ENCODE measurements at places on chromosomes 1 and 21.

- DNase-seq = no peak
These were observed 288.7 kb upstream of the NRIP1 start for GRCh38 chr21:15353546-15353945.

GRCh38 chr1:1229770-1230169 lies 2.0 kb downstream of the SDF4 start:
- DNase-seq = no peak

- no peak for DNase-seq
These were observed 5.2 kb upstream of the PIGR start for GRCh38 chr1:206951318-206952100.

DNA sequence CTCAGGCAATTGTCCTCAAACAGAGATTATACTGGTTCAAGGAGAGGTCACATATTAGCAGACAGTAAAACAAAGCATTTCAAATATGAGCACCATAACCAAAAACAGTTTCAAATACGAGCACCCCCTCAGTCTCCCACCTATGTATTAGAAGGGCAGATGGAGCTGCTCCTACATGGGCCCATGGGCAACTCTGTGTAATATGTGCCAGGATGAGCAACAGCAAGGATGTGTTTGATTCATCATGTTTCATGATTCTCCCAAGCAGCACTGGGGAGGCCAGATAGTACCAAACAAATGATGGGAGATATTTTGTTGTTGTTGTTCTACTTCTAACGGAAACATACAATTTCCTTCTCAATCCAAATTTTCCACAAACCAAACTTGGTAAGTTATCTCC lies 8.9 kb downstream of the ADSS2 start:
- no peak for DNase-seq

GRCh38 chr1:151549199-151549598 lies 9.1 kb downstream of the TUFT1 start:
- DNase-seq = no peak

DNA sequence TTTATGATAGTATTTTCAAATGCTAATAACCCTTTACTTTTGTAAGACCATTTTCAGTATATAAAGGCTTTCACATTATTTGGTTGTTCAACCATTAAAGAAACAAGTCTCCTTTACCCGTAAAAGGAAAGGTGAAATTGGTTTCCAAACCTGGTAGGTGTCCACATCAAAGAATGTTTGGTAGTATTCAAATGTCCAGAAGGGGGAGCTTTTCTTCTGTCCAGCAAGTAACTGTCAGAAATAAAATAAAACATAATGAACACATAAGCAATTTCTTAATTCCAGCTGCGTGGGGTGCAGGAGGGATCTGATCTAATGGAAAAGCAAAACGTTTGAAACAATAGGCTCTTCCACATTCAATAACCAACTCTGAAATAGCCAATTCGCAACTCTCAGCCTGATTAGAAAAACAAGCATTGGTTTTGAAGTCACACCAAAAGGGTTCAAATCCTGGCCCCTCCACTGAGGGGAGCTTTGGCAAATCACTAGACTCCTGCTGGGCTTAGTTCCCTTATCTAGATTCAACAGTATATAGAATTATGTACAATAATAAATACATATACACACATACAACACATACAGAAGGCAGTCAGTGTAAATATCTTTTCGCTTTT lies 11.0 kb downstream of the YIPF1 start:
- no peak for DNase-seq

DNA sequence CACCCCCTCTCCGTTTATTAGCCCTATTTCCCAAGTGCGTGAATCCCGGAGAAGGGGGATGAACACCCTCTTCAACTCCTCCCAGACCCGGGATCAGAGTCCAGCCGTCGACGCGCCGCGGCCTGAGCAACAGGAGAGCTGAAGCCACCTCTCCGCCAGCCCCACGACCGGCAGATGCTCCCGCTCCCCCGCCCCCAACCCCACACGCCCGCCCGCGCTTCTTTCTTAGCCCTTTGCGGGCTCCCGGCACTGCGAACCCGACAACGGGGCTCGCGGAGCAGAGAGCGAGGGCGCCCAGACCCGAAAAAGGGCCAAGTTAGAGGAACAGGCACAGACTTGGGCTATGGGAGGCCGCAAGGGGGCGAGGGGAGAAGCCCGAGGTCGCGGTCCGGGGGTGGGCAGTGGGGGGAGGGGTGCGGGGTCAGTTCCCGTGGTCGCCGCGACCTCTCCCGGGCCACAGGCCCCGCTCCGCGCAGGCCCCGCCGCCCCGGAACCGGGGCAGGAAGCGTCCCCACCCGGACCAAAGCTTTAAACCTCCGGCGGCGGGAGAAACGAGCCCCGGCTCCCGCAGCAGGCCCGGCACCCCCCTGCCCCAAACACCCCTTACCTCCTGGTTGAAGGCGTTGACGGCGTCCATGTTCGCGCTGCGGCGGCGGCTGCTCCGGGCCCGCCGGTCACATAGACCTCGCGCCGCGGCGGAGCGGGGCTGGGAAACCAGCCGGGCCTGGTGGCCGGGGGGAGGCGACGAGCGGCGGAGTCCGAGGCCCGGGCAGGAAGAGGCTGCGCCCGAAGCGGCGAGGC lies 662 bp downstream of the SCAF4 start:
- DNase-seq = no peak

DNA sequence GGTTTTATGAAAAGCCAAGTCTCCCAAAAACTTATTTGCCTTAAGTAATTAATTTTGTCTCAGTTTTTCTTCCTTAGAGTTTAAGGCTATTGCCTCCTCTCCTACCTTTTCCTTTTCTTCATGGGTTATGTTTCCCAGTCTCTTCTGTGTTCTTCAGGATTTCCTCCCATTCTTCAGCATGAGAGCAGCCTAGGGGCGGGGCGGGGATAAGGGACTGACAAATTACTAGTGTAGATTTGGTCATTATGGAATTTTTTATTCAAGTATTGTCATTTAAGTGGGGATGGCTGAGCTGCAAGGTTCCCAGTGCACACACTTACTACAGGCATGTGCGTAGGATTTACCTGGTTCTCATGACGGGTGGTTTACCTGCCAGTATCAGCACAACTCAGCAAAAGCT lies 35.2 kb upstream of the PIGV start:
- DNase-seq = no peak

GRCh38 chr1:109960745-109961094 lies 23.8 kb upstream of the AHCYL1 start:
- DNase-seq = no peak

- no peak for DNase-seq
These were observed 59.7 kb upstream of the CD34 start for GRCh38 chr1:207970329-207971233.

DNA sequence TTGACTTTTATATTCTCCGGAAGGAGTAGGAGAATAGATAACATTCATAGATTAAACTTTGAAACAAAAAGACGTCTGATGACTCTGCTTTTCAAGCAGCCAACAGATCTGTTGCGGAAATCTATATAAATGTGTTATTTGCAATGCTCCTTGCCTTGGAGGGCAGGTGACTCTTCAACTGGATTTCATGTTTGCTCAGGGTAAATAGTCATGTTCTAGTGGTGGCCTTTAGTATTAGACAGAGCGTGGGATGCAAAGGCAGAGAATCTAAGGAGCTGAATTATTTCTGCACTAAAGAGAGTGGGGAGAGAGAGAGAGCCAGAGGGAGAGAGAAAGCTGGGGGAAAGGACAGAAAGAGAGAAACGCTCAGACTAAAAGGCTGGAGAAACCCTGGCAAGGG lies 454.3 kb downstream of the AJAP1 start:
- DNase-seq = no peak

DNA sequence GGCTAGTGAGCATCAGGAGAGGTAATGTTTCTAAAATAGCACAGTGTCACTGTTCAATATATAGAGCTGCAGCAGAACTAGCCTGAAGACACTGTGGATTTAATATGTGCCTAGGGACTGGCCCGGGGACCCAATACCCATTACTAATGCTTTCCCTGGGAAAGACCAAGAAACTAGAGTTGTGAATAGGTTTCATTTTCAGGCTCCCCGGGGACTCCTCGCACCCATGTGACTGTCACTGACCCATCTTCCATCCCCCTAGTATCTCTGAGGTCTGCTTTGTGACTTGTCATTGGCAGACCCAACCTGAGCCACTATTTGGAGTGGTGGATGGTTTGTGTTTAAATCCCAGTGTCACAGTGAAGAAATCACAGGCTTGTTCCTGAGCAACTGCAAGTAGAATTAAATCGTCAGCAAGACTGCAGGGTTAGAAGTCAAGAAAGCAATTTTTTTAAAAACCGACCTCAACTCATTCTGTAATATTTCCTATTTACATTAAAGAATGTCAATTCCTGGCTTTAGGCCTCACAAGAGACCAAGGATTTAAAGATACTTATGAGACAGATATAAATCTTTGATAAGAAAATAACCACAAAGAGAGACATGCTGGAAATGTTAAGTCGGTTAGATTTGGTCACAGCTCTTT lies 130.0 kb upstream of the TNR start:
- DNase-seq = no peak

GRCh38 chr21:34836103-34836932 lies 167.5 kb downstream of the CLIC6 start:
- no peak for DNase-seq

GRCh38 chr1:26083208-26083607 lies 15.8 kb upstream of the TRIM63 start:
- no peak for DNase-seq

DNA sequence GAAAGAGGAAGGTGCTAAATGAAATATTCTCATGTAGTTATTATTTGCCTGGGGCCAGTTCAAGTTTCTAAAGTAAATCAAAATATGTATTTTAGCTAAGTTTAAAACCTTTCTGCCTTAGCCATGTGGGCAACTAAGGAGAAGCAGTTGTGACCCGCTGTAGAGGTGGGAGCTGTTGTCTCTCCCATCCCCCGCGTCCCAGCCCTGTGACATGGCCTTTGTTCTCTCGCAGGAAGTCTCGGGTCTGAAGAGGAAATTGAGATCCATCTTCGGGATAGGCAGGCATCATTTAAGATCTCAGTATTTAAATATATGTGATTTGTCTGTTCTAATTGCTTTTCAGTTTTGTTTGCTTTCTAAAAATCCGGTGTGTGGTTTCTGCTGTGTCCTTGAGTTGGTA lies 121.5 kb downstream of the CAMTA1 start:
- no peak for DNase-seq

- DNase-seq = no peak
These were observed 14.7 kb upstream of the SLC19A1 start for GRCh38 chr21:45556645-45557615.

- no peak for DNase-seq
These were observed 4.7 kb upstream of the STK40 start for GRCh38 chr1:36390411-36390810.

GRCh38 chr1:177589166-177589565 lies 380.7 kb downstream of the SEC16B start:
- DNase-seq = no peak

- DNase-seq = no peak
These were observed 376.3 kb upstream of the CAMK1G start for GRCh38 chr1:209207126-209207700.

GRCh38 chr1:18088077-18088594 lies 19.5 kb upstream of the IGSF21 start:
- DNase-seq = no peak

- no peak for DNase-seq
These were observed 729 bp downstream of the APP start for GRCh38 chr21:26169611-26170470.

DNA sequence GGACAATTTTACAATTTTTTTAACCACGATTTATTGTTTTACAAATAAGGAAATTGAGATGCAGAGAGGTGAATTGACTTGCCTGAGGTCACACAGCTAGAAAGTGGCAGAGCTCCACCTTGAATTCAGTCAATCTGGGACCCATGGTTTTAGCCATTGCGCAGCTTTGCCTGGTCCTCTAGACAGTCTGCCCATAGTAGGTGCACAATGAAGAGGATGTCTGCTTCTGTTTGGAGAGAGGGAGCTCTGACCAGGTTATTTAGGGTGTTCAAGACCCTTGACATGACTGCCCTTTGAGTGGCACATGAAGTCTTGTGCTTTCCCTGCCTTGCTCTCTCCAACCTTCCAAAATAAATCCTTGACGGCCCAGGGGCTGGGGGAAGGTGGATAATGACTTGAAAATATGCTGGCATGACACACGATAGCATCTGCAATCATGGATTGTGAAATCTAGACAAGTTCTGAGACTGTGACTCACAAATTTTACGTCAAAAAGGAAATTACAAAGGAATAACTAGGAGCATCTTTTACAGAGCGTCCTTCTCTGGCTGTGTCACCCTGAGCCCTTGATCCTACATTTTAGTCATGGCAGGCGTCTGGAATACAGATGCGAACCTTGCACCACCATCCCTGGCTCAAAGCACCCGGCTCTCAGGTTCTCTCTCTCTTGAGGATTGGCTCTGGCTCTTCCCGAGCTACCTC lies 26.2 kb upstream of the ID3 start:
- no peak for DNase-seq

- no peak for DNase-seq
These were observed 211.7 kb downstream of the GRIK3 start for GRCh38 chr1:36822648-36823047.

- DNase-seq = no peak
These were observed 100.2 kb upstream of the IPO9 start for GRCh38 chr1:201728731-201729130.

GRCh38 chr1:147757015-147757990 lies 3.1 kb downstream of the GJA5 start:
- DNase-seq = no peak

DNA sequence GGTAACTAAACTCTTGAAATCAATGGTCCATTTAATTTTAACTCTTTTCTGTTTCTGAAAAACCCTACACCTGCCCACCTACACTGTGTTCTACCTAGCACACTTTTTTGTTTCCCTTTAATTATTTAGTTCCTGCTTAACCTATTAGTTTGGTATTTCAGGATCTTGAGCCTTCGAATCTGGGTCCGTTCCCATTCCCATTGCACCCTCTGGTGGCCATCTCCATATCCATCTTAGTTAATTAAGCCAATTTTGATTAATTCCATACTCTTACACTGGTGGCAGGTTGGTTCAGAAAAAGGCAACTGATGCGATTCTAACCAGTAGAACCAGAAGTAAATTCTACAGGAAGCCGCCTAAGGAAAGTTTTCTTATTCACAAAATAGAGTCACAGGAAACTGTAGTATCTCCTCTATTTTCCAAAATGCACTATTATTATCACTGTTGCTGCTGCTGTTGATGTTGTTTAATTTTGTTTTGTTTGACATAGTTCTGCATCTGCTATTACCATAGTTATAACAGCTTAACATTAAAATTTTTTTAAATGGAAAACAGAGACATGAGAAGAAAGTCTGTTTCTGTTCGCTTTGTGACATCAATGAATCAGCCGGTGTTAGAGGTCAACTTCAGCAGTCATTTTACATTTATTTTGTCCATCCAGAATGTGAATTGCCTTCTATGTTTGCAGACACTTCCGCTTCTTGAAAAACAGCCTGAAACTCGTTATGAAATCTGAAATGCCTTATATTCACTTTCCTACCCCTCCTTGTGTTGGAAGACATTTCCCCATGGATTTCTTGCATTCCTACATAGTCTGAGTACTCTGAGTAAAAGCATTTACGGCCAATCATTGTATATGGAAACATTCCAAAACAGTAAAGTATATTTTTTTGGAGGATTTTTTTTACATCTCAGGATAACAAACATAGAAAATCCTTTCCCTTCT lies 115.5 kb upstream of the NCAM2 start:
- DNase-seq = no peak

DNA sequence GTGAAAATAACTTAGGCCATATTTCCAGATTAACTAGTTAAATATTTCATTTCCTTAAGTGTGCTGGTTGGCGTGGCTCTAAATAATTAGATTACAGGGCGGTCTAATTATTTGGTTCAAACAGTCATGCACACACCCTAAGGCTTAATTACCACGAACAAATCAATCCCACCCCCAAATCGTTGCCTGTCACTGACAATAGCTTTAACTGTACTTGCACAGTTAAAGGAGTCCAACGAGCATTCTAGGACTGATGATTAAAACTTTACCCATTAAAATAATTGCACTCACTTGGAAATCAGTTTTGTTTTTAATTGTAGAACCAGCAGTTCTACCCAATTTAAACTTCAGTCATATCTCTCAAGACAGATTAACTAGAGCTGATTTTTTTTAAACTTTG lies 1.5 kb upstream of the POU2F1 start:
- DNase-seq = no peak
